ENCODE measurements at places on chromosomes 11 and 22.

GRCh38 chr22:46451741-46452140, 85.7 kb downstream of the CELSR1 start:
- DNase-seq = no peak

DNA sequence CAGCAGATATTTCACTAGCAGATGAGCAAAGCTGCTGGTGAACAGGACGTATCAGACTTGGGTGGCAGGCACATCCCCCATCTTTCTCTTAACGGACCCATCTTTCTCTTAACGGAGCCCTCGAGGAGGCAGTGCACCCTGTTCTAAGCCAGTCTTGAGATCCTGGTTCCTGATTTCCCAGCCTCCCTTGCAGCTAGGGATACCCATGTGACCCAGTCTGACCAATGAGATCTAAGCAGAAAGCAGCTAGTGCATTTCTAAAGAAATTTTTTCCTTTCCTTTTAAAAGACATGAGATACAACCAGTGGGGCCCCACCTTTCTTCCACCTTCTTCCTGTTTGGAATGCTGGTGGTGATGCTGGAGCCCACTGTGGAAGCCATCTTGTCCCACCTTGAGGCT, 13.6 kb upstream of the ELFN2 start:
- DNase-seq = no peak

- peak; percentile 87 for DNase-seq
Observed at GRCh38 chr22:30634471-30635233, 929 bp upstream of the SLC35E4 start.

DNA sequence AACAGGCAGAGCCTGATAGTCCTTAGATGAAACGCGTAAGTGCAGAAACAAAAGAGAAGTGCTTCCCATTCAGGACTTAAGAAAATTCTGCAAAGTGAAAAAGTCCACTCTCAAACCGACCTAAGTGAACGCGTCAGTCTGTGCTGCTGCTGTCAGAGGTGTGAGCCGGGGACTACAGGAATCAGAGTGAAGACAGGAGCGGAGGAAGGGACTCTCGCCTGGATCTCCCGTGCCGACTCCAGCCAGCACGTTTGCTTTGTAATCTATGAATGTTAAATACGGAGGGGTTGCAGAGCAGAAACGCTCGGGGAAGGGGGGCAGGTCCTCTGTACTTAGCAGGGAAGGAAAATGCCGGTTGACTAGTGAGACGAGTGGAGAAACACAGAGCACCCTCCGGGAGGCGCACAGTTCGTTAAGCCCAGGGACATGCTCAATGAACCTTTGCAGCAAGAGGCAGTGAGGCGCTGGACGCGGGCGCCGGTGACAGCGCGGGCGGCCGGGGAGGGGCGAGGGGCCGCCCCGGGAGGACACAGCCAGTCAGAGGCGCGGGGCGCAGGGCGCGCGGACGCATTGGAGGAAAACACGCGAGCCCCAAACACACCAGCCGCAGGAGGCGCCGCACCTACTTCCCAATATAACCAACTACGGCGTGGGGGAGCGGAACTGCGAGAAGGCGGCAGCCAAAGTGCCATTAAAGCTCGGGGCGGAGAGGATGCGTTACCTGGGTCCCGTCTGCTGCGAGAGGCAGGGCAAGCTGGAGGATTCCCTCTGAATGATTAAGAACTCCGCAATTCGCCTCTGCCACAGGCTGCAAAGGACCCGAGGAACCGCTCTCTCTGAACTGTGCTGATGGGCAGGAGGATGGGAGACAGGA, at the start of gene CNTN5:
TSS of gene CNTN5 (plus strand) at position 598 of the 874 bp plus-strand sequence.
- DNase-seq = peak; percentile 28

DNA sequence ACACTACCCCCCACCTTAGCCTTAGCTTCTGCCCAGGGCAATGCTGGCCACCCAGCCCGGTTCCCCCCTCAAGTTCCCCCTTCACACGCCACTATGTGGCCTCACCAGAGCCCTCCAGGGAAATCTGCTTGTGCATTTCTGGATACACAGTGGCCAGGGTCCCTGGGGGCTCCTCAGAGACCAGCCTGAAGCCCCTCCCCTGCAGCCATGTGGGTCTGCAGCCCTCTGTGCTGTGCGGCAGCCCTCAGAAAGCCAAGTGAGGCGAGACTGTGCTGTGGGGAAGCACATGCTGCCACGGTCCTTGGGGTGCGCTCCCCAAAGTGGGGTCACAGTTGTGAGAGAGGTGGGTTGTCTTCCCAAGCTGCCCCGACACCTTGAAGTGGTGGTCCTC, 2.1 kb upstream of the PLXNB2 start:
- no peak for DNase-seq

DNA sequence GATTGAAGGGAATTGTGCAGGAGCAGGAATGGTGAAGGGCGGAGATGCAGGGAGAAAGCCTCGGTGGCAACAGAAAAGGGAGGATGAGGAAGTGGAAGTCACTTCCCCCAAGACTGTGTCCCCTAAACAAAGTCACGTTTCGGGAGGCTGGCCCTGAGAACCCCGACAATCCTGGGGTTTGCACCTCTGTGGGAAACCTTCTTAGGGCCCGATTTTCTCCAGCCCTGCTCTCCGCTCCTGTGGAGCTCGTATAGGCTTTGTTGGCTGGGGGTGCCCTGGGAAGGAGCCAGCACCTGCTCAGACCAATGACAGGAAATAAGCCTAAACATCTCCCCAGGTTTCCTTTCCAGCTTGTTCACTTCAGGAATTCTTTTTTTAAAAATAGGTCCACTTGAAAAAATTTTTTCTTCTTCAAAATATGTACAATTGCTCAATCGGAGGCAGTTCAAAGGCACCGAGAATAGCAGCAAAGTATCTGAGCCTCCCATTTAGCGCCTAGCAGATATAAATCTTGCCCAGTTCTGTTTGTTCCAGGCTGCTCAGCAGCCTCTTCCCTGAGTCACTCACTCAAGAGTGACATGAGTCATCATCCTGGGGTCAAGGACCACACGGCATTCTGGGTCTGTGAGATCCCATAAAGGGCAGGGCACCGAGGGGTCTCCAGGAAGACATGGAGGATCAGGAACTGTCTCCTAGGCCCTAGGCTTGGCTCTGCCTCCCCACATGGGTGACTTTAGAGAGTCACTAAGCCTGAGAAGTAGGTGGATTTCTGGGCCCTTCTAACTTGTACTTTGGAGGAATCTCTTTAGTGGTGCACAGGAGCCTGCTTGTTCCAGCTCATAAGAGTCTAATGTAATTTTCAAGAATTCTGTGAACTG, 34.0 kb downstream of the IRAG1 start:
- DNase-seq = peak; percentile 94

DNA sequence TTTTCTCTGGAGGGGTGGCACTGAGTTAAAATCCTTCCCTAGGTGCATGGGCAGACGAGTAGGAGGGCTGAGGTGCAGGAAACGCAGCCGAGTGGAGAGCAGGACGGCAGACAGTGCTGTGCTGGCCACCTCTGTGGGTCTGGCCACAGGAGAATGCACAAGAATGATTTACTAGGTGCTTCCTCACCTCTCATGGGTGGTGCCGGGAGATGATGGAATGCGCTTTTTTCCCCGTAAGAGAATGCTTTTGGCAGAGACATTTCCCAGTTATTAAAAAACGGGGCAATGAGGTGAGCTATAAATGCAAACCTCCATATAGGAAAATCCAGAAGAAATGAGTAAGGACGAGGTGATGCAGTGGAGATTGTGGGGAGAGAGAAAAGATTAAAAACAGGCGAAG, 86.1 kb downstream of the ADAMTS15 start:
- no peak for DNase-seq

GRCh38 chr11:34613552-34614056, 7.3 kb upstream of the EHF start:
- no peak for DNase-seq
